ENCODE measurements at places on chromosomes 12 and 14.
A peak's percentile ranks its signal among the peaks of the same experiment; 100 is the strongest.

GRCh38 chr12:45309836-45310626 is 94.1 kb downstream of the ANO6 start:
- no peak for DNase-seq

DNA sequence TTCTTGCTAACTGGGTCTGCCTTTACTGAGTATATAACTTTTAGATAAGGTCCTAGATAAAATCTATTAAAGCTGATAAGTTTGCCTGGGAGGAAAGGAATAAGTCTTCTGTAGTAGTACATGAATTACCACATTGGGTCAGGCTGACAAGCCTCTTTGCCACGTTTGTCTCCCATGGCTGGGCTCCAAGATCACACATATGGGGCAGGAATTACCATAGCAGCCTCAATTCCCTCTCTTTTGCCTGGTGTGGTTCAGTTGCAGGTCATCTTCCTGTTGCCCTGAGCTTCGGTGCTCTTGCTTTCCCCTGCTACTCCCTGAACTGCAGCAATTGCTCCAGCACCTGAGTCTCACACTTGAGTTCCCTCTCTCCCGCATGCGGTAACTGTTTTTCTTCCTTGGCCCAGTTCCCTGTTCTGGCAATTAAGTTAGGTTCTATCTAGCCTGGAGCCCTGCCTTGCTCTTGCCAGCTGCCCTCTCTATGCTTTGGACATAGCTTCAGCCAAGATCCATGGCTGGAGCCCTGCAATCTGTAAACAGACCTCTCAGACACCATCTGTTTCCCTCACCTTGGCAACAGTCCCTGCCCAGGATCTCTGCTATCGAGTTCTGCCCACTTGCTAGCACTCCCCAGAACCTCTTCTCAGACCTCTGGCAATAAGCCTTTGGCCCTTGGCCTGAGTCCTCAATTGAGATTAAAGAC is 5.8 kb upstream of the GLT8D2 start:
- no peak for DNase-seq

DNA sequence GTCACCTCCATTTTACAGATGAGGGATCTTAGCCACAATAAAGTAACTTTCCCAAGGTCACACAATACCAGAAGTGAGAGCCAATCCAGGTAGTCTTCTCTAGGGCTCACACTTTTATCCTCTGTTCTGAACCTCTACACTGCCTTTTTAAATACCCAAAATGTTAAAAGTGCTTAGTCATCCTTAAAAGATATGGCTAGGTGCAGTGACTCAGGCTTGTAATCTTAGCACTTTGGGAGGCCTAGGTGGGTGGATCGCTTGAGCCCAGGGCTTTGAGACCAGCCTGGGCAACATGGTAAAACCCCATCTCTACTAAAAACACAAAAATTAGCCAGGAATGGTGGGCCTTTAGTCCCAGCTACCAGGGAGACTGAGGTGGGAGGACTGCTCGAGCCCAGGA is 104.1 kb upstream of the PPP4R3A start:
- DNase-seq = no peak

- no peak for DNase-seq
Observed at GRCh38 chr12:4540170-4540569, 1.5 kb downstream of the RAD51AP1 start.

- no peak for DNase-seq
Observed at GRCh38 chr14:30272848-30273832, 285.8 kb upstream of the G2E3 start.

- no peak for DNase-seq
Observed at GRCh38 chr12:24256684-24257083, 307.2 kb upstream of the SOX5 start.

GRCh38 chr12:51482929-51483697 is 58.5 kb downstream of the SLC4A8 start:
- DNase-seq = no peak

- no peak for DNase-seq
Observed at GRCh38 chr12:80814453-80814852, 97.7 kb downstream of the MYF5 start.

- no peak for DNase-seq
Observed at GRCh38 chr14:91858536-91859275, 8.6 kb downstream of the TC2N start.

- DNase-seq = no peak
Observed at GRCh38 chr12:52236386-52237050, 3.5 kb downstream of the KRT7 start.

DNA sequence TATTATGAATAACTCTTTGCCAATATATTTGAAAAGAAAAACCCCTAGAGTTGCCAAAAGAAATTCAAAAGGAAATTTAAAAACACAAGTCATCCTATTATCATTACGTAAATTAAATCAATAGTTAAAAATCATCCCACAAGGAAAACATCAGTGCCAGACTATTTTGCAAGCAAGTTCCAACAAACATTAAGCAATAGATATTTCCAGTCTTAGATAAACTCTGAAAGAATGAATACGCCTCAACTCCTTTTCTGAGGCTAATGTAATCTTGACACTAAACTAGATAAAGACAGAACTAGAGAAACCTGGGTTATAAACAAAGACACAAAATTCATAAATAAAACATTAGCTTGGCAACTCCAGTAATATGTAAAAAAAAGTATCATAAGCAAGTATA is 245.9 kb downstream of the FOXN3 start:
- no peak for DNase-seq

DNA sequence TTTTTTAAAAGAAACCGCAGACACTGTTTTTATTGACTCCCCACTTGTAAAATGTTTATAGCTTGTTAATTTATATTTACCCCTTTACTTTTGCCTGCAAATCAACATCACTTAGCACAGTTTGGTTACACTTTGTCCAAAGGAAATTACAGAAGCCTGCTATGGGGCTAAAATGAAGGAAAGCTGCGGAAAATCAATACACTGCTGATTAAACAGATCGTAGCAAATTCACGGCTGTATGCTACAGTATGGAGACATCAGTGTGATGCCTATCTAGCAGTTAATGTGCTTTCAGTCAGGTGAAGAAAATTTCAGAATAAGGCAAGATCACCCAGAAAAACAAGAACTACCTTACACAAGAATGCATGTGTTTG is 110.0 kb downstream of the FOXG1 start:
- DNase-seq = no peak

GRCh38 chr12:113266106-113266895 is 45.0 kb downstream of the TPCN1 start:
- DNase-seq = no peak

DNA sequence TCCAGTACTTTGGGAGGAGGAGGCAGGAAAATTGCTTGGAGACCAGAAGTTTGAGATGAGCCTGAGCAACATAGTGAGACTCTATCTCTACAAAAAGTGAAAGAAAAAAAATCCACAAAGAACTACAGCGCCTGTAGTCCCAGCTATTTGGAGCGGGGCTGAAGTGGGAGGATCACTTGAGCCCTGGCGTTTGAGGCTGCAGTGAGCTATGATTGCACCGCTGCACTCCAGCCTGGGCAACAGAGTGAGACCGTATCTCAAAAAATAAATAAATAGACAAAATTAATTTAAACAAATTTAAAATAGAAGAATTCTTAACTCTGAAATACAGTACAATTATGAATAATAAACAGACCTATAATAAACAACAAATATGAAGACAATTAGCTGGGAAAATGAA is 40.9 kb downstream of the ATL1 start:
- DNase-seq = no peak

GRCh38 chr14:65377576-65377975 is 35.0 kb upstream of the FUT8 start:
- no peak for DNase-seq

GRCh38 chr12:91778091-91778832 is 367.4 kb downstream of the BTG1 start:
- no peak for DNase-seq

DNA sequence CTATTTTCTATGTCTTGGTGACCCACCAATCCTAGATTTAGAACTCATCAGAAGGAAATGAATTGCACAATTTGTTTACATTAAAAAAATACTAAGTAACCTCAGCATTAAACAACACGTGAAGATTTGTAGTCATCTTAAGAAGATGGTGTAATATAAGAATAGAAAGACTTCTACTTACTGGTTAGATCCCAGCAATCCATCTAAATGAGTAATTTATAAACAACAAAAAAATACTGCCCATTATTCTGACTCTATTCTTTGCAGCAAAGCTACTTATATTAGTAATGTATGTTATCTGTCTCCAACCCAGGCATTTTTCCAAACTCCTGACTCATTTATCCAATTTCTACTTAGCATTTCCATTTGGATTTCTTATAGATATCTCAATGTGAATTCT is 67.8 kb downstream of the CD163L1 start:
- DNase-seq = no peak

DNA sequence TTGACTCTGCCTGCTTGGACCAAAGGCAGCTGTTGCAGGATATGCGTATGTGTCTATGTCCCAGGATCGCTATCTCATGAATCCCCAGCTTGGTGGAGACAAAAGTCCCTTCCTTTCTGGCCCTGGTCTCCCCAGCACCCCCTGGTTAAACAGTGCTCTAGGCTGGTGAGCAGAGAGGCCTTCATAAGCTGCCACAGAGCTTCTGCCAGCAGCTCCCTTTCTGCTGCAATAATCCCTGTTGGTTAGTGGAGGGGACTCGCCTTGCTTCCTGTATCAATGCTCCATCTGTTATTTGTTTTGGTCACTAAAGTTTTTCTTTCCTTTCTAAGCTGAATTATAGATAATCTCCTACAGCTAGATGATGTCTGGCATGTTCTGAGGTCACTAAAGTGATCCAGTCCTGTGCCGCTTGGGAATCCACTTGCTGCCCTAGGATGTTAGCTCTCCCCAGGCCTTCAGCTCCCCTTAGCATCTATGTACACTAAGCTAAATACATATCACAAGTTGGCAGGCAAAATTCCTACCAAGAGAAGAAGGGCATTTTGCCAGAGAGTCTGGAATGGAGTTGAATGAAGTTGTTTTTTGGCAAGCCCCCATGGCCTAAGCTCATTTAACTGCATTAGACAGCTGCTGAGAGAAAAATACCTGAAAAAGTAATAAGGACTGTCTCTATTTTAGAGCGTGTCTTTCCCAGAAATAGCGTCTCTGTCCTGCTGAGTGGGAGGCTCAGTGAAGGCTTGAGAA is 47.8 kb downstream of the RDH12 start:
- no peak for DNase-seq

- no peak for DNase-seq
Observed at GRCh38 chr12:105057174-105057573, 27.1 kb downstream of the ALDH1L2 start.

DNA sequence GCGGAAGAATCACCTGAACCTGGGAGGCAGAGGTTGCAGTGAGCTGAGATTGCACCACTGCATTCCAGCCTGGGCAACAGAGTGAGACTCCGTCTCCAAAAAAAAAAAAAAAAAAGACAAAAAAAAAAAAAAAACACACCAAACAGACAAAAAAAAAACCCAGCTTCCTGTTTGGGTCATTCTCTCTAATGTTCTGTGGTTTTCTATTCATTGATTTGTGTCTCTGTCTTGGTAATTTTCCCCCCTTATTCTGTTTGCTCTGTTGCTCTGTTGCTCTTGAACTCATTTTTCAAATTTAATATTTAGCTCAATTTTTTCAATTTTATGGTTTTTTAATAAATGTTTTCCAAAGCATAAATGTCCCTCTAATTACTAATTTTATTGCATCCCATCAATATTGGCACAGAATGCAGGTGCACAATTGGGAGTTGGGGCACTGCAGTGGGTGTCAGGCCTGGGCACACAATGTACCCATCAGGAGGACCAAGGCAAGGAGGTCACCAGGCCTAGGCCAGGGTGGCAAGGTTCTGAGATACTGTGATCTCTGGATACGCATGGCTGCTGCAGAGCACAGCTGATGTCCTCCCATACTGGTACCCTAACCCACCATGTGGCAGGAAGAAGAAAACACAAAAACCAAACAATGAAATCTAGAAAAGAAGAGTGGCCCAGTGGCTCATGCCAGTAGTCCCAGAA is 8.0 kb upstream of the GNPTAB start:
- no peak for DNase-seq

DNA sequence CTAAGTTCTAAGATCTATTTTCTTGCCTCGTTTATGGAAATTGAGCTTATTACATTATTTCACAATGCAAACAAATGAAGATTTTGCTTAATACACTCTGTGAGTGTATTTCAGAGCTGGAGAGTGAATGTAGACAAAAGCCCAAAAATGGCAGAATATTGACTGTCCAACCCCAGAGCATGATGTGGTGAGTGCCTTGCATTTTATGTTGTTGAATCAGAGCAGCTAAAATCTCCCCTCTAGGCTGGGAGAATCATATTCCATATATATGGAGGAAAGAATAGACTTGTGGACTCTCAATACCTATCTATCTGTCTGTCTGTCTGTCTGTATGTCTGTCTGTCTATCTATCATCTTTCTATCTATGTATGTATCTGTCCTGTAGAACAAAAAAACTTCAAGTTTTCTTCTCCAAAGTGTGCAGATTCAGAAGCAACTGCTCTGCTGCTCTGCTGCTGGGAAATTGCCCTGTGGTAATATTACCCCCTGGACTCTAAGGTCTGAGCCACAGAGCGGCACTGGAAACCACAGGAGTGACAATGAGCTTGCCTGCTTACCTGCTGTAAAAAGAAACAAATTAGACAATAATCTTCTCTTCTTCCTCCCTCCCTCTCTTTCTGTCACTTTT is 209.4 kb upstream of the PRICKLE1 start:
- DNase-seq = no peak

- DNase-seq = no peak
Observed at GRCh38 chr12:99649551-99649950, 2.0 kb downstream of the GARIN6 start.

GRCh38 chr12:65825507-65826352 is 1.4 kb downstream of the HMGA2 start:
- peak; percentile 25 for DNase-seq

DNA sequence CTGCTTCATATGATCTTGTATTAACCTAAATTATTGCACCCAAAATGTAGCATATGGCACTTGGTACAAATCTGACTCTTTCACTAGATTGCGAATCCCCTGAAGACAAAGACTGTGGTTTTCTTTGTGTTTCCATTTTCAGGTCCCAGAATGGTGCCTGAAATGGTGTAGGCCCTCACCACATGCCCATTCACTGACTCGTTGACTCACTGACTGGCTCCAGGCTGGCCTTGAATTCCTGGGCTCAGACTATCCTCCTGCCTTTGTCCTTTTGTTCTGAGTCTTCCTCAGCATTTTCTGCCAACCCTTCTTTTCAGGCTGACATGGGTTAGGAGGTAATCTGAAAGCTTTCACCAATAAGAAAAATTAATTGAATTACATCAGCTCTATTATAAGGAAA is 368.7 kb upstream of the GARIN6 start:
- no peak for DNase-seq

DNA sequence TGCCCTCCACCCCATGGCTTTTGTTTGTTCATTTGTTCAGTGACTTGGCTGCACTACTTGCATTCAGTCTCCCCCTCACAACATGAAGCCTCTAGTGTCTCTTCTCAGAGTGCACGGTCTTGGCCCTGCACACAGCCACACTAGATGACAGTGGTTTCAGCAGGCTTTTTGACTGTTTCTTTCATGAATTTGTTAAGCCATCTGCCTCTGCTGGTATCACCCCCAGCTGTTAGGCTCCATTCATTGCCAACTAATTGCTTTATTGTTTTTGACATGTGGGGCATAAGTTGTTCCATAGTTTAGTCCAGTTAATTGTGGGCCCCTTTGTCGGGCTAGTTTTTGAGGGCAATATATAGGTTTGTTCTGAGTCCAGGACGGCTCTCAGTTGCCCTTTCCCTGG is 18.8 kb downstream of the OS9 start:
- no peak for DNase-seq
